Psoas muscle (tissue), 8 donors: ENCODE measurements at places on chromosomes 16 and 17.

GRCh38 chr17:80145076-80146075 is 1.6 kb downstream of the EIF4A3 start:
- DNase-seq, result no peak

- DNase-seq, result no peak
Observed at GRCh38 chr16:591231-591630, 1.4 kb downstream of the RAB40C start.

DNA sequence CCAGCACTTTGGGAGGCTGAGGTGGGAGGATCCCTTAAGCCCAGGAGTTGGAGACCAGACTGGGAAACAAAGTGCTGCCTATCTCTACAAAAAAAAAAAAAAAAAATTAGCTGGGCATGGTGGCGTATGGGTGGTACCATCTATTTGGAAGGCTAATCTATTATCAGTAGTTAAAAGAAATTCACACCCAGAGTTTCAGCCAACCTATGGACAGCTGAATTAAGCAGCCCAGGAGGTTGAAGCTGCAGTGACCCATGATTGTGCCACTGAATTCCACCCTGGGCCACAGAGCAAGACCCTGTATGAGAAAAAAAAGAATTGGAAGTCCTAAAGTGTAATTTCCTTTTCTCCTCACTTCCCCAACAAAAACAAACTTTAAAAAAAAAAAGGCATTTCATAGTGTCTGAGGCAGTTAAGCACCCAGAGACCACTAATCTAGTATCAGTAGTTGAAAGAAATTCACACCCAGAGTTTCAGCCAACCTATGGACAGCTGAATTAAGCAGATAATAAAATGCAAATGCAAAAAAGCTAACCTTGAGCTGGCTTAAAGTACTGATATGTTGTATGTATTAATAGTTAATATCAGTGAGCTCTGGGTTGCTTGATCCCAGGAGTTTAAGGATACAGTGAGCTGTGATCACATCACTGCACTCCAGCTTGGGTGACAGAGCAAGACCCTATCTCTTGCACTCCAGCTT is 18.1 kb downstream of the CLTC start:
- DNase-seq, result no peak

GRCh38 chr17:65261682-65262636 is 124.8 kb downstream of the RGS9 start:
- no peak for DNase-seq

- no peak for DNase-seq
Observed at GRCh38 chr16:70520612-70521297, 2.6 kb downstream of the COG4 start.
